Sigmoid colon (tissue), 7 donors: ENCODE measurements at places on chromosomes 2 and 18.

DNA sequence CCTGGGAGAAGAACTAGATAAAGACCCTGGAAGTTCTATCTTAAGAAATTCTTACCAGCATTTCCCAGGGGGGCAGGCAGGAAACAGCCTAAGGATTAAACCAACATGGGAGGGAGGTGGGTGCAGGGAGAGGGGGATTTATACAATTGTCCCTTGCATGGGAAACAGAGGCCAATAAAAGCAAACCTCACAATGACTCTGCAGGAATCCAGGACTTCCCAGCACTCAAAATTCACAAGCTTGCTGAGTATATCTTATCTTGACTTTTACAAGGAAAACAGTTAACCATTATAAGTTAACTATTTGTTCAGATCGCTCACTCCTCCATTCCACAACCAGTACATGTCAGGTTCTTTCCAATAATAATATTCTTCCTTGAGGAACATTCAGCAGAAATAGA lies 241.3 kb downstream of the MREG start:
- peak overlapping the region; percentile 71 for H3K27ac ChIP-seq
- no peaks in the 10 kb centered on the region for H3K27me3 ChIP-seq
- no peak overlapping the region for H3K4me3 ChIP-seq

DNA sequence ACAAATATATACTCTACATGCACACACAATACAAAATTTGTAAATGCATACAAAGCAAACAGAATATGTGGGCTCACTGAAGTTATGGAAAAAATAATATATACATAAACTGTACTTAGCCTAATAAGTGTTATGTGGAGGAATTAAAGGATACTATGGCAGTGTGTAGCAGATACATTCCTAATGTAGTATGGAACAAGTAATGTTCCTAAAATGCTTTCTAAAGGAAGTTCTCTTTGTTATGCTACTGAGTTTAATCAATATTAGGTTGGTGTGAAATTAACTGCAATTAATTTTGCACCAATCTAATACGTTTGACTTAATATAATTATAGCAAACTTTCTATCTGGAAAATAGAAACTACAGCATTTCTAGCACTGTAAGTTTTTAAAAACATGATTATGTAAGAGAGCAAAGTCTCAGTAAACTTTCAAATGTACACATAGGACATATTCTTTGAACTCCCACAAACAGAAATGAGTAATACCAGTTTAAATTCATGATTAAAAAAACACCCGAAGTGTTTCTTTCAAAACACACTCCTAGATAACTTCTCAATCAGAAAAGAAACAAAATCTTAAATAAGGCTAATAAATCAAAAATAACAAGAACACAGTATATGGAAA lies 331.3 kb downstream of the LRRTM4 start:
- H3K4me1 ChIP-seq: no peaks in the 10 kb centered on the region
- no peaks in the 10 kb centered on the region for H3K36me3 ChIP-seq
- H3K27ac ChIP-seq: no peak overlapping the region
- no peak for DNase-seq

DNA sequence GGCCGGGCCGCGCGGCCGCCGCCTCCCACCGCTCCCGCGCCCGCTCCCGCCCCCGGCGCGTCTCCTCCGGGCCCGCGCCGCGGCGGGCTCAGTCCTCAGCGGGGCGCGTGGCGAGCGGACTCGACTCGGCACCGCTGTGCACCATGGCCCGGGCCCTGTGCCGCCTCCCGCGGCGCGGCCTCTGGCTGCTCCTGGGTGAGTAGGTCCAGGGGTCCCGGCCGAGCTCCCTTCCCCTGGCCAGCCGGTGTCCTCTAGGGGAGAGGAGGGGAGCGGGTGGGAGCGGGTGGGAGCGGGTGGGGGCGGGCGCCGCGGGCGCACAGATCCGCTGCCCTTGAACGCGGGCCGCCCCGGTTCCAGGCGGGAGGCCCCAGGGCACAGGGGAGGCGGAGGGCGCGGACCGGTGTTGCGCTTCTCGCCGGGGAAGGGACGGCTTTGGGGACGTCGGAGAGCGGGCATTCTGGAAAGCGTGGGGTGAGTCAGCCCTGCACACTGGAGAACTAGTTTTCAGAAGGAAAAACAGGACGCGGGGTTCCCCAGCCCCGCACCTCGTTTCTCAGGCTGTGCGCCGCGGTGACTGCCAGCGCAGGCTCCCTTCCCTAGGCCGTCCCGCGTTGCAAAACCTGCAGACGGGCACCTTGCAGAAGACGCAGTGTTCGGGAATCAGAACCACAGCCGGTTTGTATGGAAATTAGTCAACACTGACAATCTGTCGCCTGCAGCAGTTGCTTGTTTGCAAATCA lies at the start of gene RAMP1:
RAMP1 (plus strand) TSS at position 91 of the 740 bp plus-strand sequence; CDS start at position 144, 53 bp downstream.
- peaks cover 42% of the 10 kb centered on the region for H3K4me1 ChIP-seq
- peak within 1 kb of the TSS; percentile 66 for H3K4me3 ChIP-seq
- no peaks in the 10 kb centered on the region for H3K36me3 ChIP-seq

DNA sequence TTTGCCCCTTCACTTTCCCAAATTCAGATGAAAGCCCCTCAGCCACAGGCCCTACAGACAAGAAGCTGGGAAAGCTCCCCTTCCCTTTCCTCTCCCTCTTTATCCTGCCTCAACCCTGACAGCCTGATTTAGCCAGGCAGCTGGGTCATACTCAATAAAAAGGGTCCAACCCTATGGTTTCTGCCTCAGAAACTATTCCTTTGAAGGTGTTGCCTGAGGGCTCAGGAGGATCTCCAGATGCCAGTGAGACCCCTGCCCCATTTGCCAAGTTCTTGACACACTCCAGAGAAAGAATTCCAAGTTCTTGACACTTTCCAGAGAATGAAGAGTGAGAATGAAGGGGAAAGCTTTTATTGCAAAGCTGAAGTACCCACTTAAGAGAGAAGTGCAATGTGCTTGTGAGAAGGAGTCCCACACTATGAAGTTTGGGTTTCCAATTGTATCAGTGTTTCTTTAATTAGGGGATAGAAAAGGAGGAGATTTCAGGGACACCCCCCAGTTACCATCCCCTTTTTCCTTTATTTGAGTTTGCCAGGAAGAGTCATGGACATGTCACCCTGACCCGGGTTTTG lies 576.2 kb downstream of the METTL4 start:
- H3K27ac ChIP-seq: no peak overlapping the region
- H3K27me3 ChIP-seq: no peaks in the 10 kb centered on the region
- H3K36me3 ChIP-seq: no peaks in the 10 kb centered on the region
- H3K4me3 ChIP-seq: no peak overlapping the region
- no peak for DNase-seq

DNA sequence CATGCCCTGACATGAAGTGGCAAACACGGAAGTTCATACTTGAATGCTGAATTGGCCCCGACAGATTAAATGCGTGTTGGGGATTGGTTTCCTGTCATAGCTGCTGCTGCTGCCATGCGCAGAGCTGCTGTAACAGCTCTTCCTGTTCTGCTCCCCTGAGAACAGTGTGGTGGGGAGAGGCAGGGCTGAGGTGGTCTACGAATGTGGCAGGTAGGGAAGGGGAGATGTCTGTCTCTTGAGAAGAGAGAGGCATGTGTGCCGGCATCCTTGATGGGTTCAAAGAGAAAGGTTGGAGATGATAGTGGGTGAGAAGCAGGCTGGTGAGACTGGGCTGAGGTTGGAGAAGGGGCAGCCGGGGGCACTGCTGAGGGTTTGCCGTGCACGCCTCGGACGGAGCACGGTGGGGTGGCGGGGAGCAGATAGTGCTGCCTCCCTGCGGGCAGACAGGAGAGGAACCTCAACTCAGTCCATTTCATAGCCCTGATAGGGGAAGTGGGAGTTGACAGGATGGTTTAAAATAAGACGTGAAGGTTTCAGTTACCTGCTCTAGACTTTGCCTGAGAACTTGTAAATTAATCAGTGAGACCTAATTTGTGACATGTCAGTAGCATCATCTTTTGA lies 46.1 kb downstream of the TMEM185B start:
- H3K27ac ChIP-seq: peak overlapping the region; percentile 17
- no peaks in the 10 kb centered on the region for H3K27me3 ChIP-seq
- DNase-seq: no peak
- no peaks in the 10 kb centered on the region for H3K36me3 ChIP-seq
- H3K4me3 ChIP-seq: no peak overlapping the region

DNA sequence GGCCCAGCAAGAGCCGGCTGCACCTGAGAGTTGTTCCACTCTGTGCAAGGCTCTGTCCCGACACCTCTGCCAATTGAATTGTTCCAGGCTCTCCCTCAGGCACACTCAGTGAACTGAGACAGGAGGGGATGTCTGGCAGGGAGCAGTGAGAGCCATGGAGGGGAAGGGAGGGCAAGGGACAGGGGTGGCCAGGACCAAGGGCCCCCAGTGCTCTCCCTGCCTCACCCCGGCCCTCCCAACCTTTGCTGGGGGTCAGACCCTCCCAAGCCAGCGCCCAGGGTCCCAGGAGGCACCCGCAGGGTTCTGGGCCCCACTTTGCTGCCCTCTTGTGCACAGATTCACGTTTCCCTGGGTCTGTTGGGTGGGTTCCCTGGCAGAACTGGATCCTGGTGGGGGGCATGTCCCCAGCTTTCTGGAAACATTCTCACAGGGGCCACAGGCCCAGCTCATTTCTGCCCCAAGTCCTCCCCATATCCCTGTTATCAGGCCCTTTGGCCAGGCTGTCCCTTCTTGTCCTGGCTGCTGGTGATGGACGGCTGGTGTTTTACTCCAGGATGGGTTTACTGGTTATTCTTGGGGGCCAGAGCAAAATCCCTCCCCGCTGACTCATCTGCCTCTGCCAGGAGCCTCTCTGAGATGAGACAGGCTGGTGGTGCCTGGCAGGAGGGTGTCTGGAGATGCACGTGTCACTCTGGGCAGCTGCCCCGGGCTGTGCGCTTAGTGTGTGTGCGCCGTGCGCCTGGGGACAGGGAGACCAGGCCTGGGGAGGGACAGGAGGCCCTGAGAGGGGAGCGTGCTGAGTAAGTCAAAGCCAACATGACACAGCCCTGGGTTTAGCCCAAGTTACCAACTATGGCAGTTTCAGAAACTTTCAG lies 136.5 kb upstream of the CTDP1 start:
- H3K4me3 ChIP-seq: no peak overlapping the region
- H3K4me1 ChIP-seq: no peaks in the 10 kb centered on the region
- H3K27me3 ChIP-seq: no peaks in the 10 kb centered on the region
- DNase-seq: no peak
- no peaks in the 10 kb centered on the region for H3K36me3 ChIP-seq

GRCh38 chr2:8049176-8049575 lies 632.7 kb upstream of the ID2 start:
- no peaks in the 10 kb centered on the region for H3K27me3 ChIP-seq
- H3K27ac ChIP-seq: no peak overlapping the region
- no peak for DNase-seq
- H3K36me3 ChIP-seq: no peaks in the 10 kb centered on the region
- no peak overlapping the region for H3K4me3 ChIP-seq

GRCh38 chr18:159037-159652 lies 788 bp downstream of the USP14 start:
- H3K27me3 ChIP-seq: no peaks in the 10 kb centered on the region
- DNase-seq: no peak
- H3K4me1 ChIP-seq: no peaks in the 10 kb centered on the region
- H3K27ac ChIP-seq: peak overlapping the region; percentile 89

GRCh38 chr2:103009871-103010270 lies 248.0 kb downstream of the TMEM182 start:
- no peaks in the 10 kb centered on the region for H3K36me3 ChIP-seq
- no peak overlapping the region for H3K4me3 ChIP-seq
- no peaks in the 10 kb centered on the region for H3K4me1 ChIP-seq
- no peak for DNase-seq
- no peaks in the 10 kb centered on the region for H3K27me3 ChIP-seq

GRCh38 chr2:217276433-217276832 lies 416.6 kb upstream of the TNP1 start:
- no peak for DNase-seq
- H3K36me3 ChIP-seq: no peaks in the 10 kb centered on the region
- H3K27ac ChIP-seq: peak overlapping the region; percentile 73
- H3K27me3 ChIP-seq: no peaks in the 10 kb centered on the region

DNA sequence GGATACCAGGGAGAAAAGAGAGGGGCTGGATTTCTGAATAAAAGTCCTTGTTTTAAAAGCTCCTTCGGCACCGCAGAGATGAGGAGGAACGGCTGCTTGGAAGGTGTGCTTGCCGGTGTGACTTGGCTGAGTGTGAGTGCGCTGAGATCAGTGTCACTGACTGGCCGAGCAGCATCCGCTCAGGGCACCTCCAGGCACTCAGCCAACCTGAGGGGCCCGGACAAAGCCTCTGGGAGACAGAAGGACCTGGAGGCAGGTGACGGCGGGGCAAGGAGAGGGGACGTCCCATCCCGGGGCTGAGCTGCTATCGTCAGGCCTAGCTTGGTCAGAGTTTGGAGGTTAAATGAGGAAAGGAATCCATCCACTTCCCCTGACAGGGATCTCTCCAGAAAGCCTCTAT lies 16.8 kb upstream of the ALLC start:
- no peaks in the 10 kb centered on the region for H3K27me3 ChIP-seq
- no peak overlapping the region for H3K4me3 ChIP-seq
- no peaks in the 10 kb centered on the region for H3K4me1 ChIP-seq
- no peaks in the 10 kb centered on the region for H3K36me3 ChIP-seq
- no peak overlapping the region for H3K27ac ChIP-seq
- peak; percentile 42 for DNase-seq
